ENCODE measurements at places on chromosomes 16 and 17. TPM values are rescaled to one million over a fixed set of nuclear protein-coding genes. Genes with fewer than 3 reads are reported as not detected.

DNA sequence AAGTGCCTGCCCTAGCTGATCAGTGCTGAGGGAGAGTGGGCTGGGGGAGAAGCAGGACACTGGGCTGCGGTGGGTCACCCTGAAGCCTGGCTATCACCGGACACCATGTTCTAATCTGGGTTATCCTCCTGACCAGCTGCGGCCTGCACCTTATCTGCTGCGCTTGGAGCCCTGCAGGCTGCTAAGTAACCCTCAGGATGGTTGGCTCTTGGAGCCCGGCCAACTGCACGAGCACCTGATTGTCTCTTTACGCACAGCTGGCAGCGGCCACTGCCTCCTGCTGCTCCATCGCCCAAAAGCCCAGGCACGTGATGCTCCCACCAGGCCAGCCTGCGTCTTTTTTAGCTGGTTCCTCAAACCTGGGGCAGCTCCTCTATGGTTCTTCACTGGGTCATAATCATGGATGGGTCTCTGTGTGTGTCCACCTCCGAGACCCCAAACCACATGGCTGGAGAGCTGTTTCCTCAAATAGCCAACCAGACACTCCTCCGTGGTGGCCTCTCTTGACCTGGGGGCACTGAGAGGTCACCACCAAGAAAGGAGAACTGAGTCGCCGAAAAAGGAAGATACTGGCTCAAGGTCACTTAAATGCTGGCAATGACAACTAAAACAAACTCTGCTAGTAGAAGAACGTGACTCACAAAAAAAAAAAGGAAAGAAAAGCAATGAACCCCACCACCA is 21.7 kb downstream of the SPHK1 start:
- no peak for DNase-seq

GRCh38 chr17:68379692-68380677 is 77.3 kb downstream of the WIPI1 start:
- DNase-seq, result no peak

- no peak for DNase-seq
These were observed 259.0 kb downstream of the HS3ST4 start for GRCh38 chr16:25950586-25951281.

BAHCC1 gene
- 9.2 TPM for polyA plus RNA-seq

PKD1 gene
- 105 TPM for polyA plus RNA-seq

TEX19 gene
- polyA plus RNA-seq, result not detected

CALB2 gene
- 1.4 TPM for polyA plus RNA-seq
